ENCODE measurements at places on chromosomes 16 and 17.

DNA sequence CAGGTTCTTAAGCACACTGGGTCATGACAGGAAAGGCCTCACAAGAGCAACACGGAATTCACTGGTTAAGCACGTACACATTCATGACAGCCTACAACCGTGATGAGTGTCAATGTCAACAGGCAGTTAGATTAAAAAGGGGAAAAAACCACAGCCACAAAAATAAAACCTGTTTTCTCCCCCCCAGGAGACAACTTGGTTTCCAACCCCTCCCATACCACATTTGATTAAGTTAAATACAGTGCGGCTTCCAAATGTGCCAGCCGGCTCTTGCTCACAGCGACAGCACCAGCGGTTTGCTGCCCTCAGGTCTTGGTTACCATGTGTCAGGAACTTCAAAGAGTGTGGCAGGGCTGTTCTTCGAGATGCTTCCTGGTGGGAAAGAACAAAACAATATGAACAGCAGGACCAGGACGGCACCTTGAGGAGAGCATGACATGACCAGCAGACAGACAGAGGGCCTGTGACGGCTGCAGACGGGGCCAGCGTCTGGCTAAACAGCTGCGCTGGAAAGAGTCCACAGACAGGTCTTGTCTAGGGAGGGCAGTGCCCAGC is 193.6 kb downstream of the PARN start:
- no peak for DNase-seq

GRCh38 chr16:13012601-13013000 is 111.2 kb downstream of the SHISA9 start:
- DNase-seq: no peak

GRCh38 chr16:57918994-57919393 is 51.9 kb downstream of the CNGB1 start:
- no peak for DNase-seq

DNA sequence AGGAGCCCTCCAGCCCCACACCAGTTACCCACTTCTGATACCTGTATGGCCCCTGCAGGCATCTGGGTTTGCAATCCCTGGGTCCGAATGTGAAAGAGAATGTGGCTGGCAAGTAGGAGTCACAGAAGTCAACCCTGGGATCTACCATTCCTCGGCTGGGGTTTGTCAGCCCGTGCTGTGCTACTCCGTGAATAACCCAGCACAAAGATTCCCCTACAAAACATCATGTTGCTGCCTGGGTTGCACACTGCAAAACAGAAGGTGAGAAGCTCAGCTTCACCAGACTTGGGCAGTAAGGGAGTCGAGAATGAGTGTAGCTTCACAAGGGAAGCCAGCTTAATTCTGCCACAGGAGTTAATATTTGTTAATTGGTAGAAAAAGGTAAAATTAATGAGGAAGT is 137.1 kb downstream of the ZFHX3 start:
- no peak for DNase-seq

DNA sequence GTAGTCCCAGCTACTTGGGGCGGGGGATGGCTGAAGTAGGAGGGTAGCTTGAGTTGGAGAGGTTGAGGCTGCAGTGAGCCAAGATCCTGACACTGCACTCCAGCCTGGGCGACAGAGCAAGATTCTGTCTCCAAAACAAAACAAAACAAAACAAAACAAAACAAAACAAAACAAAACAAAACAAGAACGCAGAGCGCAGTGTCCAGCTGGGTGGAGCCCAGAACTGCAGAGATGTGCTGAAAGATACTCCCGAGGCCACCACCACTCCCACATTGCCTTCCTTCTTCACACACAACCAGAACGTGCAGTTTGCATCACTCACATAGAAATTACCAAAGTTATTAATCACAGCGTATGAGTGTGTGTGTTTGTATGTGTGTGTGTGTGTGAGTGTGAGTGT is 222.9 kb upstream of the ASIC2 start:
- DNase-seq: no peak

GRCh38 chr16:89565506-89566372 is 5.3 kb downstream of the RPL13 start:
- DNase-seq: peak; percentile 68
